ENCODE measurements at places on chromosomes 6 and 20.

- peak; percentile 47 for DNase-seq
Observed at GRCh38 chr6:42979523-42980177, 669 bp upstream of the PEX6 start.

GRCh38 chr6:140366991-140367390 is 992.5 kb upstream of the CITED2 start:
- DNase-seq, result no peak

- no peak for DNase-seq
Observed at GRCh38 chr6:166662690-166663089, 35.6 kb upstream of the RPS6KA2 start.

DNA sequence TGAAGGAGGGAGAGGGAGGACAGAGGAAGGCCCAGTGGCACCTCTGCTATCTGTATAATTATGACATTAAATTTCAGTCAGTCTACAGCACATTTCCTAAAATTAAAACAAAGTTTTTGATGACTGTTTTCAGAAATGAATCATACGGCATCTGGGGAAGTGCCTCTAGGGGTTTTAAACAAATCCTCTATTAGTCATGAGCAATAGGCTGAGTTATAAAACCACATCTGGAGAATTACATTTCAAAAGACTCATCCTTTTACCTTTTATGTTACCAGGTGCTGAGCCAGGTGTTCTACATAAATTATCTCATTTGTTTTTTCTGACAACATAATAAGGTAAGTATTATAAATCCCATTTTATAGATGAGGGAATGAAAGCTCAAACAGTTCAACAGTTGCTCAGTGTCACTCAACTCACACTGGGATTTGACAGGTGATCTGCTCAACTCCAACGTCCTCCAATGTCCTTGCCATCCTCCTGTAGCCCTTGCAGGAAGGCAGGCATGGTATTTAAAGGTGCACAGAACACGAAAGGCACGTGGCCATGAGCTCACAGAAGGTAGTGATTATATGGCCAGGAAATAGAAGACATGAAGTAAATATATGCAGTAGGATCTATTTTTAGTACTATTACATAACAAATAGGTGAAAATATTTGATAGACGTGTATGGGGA is 184.2 kb upstream of the MAN1A1 start:
- peak; percentile 64 for DNase-seq

DNA sequence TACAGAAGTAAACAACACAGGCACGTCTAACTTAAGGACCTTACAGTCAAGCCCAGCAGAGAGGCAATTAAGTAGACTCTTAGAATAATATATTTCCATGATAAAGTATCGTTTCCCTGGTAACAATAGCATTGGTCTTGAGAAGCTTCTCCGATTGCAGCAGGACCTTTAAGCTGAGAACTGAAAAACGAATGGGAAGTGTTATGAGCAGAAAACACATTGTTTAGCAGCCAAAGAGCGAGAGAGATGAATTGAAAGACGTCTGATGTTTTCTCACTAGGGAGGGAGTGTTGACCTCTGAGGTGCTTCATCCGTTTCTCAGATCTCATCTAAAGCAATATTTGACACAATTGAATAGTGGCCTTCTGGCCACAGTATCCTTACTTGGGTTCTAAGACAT is 855 bp downstream of the BYSL start:
- DNase-seq, result no peak

DNA sequence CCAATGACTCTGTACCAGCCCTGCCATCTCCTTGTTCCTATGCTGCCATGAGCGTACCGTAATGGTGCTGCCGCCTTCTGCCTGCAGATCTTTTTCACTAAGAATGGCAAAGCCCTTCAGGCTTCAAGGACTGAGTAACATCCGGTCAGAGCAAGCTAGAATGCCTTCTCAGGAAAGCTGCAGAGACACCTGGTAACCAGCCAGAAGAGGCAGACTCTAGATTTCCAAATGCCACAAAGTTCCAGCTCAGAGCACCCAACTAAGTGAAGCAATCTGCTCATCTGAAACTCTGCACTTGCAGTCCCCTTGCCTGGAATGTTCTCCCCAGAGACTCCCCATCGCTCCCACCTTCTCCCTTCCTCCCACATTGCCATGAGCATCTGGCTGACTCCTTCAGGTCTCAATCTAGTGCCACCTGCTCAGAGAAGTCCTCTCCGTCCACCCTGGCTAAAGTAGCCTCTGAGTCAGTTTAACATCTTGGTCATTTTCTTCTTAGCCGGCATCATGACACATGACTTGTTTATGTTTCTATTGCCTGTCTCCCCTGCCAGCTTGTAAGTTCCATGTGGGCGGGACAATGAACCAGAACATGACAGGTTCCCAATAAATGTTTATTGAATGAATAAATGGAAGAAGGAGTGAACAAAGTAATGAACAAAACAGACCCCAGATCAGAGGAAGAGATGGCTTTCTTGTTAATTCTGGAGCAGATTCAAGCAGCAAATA is 6.9 kb upstream of the OCSTAMP start:
- no peak for DNase-seq

- no peak for DNase-seq
Observed at GRCh38 chr20:42130810-42131596, 512.8 kb upstream of the CHD6 start.

GRCh38 chr20:36030149-36030548 is 61.8 kb downstream of the CNBD2 start:
- no peak for DNase-seq

- peak; percentile 68 for DNase-seq
Observed at GRCh38 chr20:52004715-52005114, 186.9 kb downstream of the ZFP64 start.

GRCh38 chr6:91476000-91476399 is 889.1 kb upstream of the MAP3K7 start:
- no peak for DNase-seq

- DNase-seq, result no peak
Observed at GRCh38 chr6:101125380-101125971, 244.3 kb upstream of the ASCC3 start.

GRCh38 chr6:84333842-84334241 is 106.4 kb upstream of the CEP162 start:
- no peak for DNase-seq

- DNase-seq, result peak; percentile 41
Observed at GRCh38 chr20:14879020-14879697, 541.7 kb upstream of the FLRT3 start.

- DNase-seq, result no peak
Observed at GRCh38 chr6:41372832-41373626, 37.6 kb downstream of the NCR2 start.

- no peak for DNase-seq
Observed at GRCh38 chr6:100987556-100987955, 106.4 kb upstream of the ASCC3 start.

GRCh38 chr6:15512126-15512525 is 150.7 kb downstream of the DTNBP1 start:
- DNase-seq, result no peak

- no peak for DNase-seq
Observed at GRCh38 chr20:62353289-62354030, 13.7 kb downstream of the LAMA5 start.

GRCh38 chr6:33984466-33985312 is 161.2 kb downstream of the GRM4 start:
- DNase-seq, result no peak

DNA sequence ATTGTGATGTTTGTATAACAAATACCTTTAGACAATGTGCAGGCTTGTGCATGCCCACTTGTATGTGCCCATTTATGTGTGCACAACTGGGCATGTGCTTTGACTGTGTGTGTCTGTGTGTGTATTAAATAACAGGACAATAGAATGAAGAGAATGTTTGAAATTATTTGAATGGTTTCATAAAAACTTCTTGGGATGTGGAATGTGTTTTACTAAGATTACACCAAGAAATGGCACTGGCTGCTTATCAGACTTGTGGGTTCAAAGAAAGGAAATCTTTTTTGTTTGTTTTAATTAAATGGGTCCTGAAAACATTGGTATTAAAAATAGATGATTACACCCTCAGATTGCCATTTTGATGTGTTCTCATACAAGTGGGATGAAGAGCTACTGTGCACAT is 191.6 kb upstream of the CCN2 start:
- DNase-seq, result no peak

- peak; percentile 61 for DNase-seq
Observed at GRCh38 chr6:108945681-108946159, 97.5 kb downstream of the ARMC2 start.

GRCh38 chr6:126039284-126039683 is 52.9 kb downstream of the TRMT11 start:
- DNase-seq, result peak; percentile 14

DNA sequence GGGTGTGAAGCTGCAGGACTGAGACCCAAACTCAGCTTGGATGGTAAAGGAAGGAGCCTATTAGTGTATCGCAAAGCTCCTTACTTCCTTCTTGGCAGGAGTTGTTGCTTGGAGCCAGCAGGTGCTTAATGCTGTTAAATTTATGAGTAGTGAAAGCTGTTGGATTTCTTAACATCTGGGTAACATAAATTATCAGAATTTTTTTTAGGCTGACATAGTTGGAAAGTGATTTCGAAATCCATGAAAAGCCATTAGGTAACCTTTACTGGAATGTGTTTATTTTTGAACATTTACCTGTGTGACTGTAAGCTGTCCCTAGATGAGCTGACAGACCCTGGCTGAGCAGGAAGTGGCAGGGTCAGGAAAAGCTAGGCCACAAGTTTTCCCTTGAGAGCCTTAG is 470.4 kb upstream of the SLC35B3 start:
- no peak for DNase-seq

DNA sequence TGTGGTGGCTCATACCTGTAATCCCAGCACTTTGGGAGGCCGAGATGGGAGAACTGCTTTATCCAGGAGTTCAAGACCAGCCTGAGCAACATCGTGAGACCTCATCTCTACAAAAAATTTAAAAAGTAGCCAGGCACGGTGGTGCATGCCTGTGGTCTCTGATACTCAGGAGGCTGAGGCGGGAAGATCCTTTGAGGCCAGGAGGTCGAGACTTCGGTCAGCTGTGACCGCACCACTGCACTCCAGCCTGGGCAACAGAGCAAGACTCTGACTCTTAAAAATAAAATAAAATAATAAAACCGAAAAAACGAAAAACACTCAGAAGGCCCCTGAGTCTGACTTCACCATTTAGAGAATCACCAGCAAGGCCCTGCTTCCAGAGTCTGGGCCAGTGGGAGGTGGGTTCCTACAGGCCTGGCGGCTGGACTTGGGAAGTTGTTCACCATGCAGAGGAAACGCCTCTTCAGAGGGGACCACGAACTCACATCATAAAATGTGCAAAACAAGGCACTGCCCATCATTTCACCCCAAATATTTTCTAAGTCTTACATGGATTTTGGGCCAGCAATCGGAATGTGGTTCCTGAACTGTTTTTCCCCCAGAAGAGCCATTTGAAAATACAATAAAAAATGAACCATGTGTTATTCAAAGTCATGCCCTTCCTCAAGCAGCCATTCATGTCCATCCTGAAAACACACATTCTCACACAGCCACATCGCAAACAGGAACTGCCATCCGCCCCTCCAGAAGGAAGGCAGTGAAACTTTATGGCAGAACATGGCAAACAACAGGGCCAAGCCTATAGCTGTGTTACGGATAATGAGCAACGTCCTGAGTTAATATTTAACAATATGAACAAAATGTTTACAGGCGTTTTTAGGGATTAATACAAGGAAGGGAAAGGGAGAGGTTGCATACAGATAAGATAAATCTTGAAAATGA is 57.8 kb downstream of the SLC22A23 start:
- no peak for DNase-seq

GRCh38 chr20:9374480-9374879 is 139.9 kb upstream of the LAMP5 start:
- no peak for DNase-seq

- DNase-seq, result no peak
Observed at GRCh38 chr6:137744877-137745276, 122.2 kb upstream of the TNFAIP3 start.

DNA sequence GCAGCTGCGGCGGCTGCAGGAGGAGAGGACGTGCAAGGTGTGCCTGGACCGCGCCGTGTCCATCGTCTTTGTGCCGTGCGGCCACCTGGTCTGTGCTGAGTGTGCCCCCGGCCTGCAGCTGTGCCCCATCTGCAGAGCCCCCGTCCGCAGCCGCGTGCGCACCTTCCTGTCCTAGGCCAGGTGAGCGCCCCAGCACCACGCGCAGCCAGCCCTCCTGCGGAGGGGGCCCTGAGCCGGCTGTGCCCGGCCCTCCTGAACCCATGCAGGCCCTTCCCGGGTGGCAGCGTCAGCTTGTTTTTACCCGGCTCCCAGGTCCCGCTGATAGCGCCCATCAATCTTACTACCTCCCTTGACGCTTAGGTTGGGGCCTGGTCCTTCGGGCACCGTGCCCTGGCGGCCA is 3.7 kb downstream of the BIRC7 start:
- no peak for DNase-seq

GRCh38 chr20:63140514-63141433 is 75.2 kb downstream of the YTHDF1 start:
- no peak for DNase-seq

DNA sequence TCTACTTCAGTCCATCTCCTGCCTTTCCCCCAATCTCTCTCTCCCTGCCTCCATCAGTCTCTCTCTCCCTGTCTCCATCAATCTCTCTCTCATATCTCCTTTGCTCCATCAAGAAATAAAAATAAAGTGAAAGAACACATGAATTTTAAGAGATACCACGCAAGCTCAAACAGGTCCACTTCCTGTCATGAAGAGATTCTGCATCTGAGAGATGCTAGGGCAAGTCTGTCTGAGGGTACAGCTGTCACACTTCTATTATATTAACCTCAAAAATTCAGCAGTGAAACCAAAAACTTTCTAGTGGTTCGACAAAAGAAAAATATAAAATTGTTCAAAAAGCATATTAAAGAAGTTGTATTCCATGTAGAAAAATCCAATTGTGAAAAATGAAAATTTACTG is 296.8 kb upstream of the RSPO3 start:
- DNase-seq, result no peak

DNA sequence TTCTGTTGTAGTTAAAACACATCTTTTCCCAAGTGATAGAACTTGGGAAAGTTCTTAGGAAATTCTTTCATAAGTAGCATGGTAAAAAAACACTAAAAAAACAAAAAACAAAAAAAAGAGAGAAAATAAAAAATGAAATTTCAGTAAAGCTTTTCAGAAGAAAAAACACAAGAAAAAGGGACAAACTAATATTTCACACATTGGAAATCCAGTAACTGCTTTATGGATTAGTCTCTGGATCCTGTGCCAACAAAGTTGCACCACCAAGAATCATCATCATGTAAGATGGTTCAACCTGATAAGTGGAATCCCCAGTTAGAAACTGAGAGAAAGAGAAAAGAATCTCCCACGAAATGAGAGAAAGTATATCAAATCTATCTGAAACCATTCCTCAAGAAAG is 144.2 kb downstream of the GMDS start:
- no peak for DNase-seq

DNA sequence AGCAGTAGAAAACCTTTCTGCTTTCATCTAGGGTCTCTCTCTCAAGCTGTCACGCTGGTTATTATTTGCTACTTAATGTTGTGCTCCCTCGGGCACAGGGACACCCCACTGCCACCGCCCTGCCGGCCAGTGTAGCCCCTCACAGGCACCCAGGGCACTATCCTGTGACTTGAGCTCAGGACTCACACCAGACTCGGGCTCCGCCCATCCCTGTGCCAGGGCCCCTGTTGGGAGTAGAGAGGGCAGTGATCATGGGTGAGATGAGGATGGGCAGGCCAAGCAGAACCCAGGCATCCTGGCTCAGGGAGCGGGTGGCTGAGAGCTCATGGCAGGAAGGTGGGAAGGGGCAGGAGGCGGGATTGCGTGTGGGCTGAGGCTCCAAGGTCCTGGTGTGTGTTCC is 371.9 kb downstream of the ZFAND3 start:
- no peak for DNase-seq
